ENCODE measurements at places on chromosomes 13 and 19.
A peak's percentile ranks its signal among the peaks of the same experiment; 100 is the strongest.

DNA sequence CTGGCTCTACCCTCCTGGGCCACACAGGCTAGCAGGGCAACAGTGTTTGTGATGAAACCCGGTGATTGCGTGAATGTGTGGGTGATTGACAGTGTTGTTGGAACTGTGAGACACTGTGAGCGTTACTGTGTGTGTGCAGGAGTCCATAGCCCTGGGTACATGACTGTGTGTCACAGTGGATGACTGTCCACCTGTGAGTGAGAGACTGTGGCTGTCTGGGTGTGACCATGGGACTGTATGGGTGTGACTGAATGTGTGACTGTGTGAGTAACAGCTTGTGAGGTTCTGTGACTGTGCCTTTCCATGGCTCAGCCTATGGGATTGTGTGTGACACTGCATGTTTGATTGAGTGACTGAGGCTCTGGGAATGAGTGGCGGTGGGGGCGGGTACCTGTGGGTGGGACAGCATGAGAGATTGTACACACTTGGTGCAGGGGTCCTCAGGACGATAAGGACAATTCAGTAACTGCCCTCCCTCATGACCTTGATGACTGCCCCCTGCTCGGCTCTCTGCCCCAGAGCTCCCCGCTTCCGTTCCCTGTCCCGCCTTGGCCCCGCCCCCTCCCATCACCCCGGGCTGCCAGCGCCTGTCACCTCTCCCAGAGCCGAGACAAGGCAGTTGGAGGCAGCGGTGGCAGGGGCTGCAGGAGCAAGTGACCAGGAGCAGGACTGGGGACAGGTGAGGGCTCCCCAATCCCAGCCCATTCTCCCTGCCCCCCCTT, at the start of gene GIPR:
Gene GIPR (plus strand): TSS at position 602 of the 722 bp plus-strand sequence. CDS start 1,300 bp downstream, outside the sequence.
- DNase-seq, result peak; percentile 77

GRCh38 chr19:49968279-49968922, 7.4 kb upstream of the SIGLEC11 start:
- DNase-seq, result no peak

DNA sequence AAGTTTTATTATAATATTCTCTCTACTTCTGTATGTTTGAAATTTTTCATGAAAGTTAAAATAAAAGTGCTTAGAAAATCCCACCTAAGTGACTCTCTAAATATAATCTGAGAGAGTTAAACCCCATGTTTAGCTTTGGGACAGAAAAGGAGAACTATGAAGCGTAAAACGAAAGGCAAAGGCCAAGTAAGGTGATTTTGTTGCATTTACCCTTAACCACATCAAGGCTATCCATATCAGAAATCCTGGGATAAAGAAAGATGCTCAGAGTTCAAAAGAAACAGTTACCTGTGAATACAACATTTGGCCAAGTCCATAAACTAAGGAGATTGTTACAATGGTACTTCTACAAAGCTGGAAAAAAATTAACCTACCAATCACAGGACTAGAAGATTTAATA, 31.3 kb downstream of the UBL3 start:
- DNase-seq, result no peak

DNA sequence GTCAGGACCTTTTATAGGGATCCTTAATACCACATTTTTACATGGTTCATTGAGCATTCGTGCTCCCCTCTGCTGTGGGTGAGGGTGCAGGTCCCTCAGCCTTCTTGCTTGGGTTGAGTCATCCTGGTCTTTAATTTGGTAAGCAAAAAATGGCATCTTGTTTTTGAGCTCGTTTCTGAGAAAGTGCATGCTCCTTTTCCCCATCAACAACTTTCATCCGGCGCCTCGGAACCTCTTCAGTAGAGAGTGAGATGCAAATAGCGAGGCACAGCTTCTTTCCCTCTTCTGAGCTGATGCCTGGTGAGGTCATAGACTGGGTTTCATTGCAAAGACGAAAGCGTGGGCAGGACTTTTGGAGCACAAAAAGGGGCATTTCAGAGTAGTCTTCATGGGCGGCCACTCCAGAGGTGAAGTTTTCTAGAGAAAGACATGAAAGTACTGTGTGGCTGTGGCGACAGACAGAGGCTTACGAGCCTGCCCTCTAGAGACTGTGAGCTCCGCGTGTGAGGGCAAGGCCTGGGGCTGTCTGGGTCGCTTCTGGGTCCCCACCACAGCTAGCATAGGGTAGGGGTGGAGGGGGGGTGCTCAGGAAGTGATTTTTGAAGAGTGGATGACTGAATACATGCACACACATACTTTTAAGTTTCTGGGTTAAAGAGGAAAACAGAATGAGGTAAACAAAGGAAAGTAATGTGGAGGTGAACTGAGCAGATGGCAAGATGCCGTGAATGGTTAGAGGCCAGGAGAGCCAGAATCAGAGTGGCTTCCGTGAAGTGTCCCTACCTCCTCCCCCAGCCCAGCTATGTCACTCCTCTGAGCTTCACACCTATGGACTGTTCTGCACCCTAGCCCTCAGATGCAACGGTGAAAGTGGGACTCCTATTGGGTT, 44.3 kb downstream of the BBC3 start:
- no peak for DNase-seq

GRCh38 chr19:46269101-46269500, 27.7 kb upstream of the HIF3A start:
- no peak for DNase-seq

GRCh38 chr19:1606138-1606651, 933 bp upstream of the UQCR11 start:
- DNase-seq, result no peak

GRCh38 chr19:42653841-42654240, 59.1 kb upstream of the CEACAM8 start:
- DNase-seq, result no peak

- peak; percentile 91 for DNase-seq
Observed at GRCh38 chr19:49506575-49507105, 5.8 kb upstream of the FCGRT start.

DNA sequence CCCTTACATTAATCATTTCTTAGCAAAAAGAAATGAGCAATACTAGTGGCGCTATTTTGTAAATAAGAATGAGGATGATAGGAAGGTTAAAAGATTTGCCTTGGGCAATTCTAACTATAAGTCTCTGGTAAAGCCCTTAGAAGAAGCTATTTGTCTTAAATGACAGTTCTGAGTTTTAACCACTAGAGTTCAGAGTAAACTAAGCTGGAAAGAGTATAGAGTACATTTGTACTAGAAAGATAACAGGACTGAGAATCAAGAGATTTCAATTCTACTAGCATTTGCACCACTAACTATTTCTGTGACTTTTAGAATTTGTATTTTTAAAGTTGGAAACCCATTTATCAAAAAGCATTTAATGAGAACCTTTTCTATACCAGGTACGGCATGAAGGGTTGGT, 750.3 kb downstream of the OLFM4 start:
- DNase-seq, result peak; percentile 55

DNA sequence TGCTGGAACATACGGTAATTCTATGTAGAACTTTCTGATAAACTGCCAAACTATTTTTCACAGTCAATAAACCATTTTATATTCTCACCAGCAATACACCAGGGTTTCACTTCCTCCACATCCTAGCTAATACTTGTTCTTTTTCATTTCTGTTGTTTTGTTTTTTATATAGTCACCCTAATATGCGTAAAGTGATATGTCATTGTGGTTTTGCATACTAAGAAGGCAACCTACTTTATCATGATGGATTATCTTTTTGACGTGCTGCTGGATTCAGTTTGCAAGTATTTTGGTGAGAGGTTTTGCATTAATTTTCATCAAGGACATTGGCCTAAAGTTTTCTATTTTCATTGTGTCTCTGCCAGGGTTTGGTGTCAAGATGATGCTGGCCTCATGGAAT, 1384.1 kb downstream of the UQCRFS1 start:
- DNase-seq, result peak; percentile 46

GRCh38 chr13:35567406-35567980, 91.0 kb upstream of the MAB21L1 start:
- DNase-seq, result no peak

- DNase-seq, result peak; percentile 19
Observed at GRCh38 chr13:36715841-36716240, 42.0 kb downstream of the SERTM1 start.

- DNase-seq, result no peak
Observed at GRCh38 chr13:79226938-79227337, 179.1 kb downstream of the RBM26 start.

GRCh38 chr19:16376241-16376640, 51.6 kb downstream of the KLF2 start:
- DNase-seq, result no peak

- DNase-seq, result peak; percentile 29
Observed at GRCh38 chr13:75566658-75567057, 17.1 kb downstream of the UCHL3 start.

GRCh38 chr19:12465211-12465610, 19.4 kb downstream of the ZNF709 start:
- peak; percentile 45 for DNase-seq

GRCh38 chr13:102678339-102679107, 16.3 kb downstream of the METTL21C start:
- DNase-seq, result no peak

- DNase-seq, result no peak
Observed at GRCh38 chr19:15120135-15121026, 13.2 kb downstream of the SYDE1 start.

DNA sequence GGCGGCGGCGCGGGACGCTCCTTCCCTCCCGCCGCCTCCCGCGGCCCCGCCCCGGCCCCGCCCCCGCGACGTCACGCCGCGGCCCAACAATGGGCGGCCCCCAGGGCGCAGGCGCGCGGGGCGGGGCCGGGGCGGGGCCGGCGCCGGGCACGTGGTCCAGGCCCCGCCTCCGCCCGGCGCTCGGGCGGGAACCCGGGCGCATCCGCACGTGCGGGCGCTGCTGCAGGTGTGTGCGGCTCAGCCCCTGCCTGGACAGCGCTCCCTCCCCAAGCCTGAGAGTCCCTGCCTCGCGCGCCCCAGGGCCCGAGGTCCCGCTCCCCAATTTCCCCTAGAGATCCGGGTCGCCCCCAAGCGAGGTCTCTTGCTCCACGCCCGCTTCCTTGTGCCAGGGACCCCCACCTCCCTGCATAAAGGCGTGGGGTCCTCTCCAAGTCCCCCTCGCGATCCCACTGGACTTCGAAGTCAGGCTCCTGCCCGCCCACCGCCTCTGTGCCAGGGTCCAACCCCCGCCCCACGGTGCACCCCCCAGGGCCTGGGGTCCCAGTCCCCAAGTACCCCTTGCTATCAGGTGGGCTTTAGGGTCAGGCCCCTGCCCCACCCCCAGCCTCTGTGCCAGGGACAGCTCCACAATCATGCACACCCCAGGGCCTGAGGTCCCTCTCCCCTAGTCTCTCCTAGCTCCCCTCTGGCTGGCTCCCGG, at the start of gene MEX3D:
Gene MEX3D (minus strand): TSS at position 6 of the 700 bp plus-strand sequence. CDS start 267 bp downstream, outside the sequence.
- peak; percentile 70 for DNase-seq

GRCh38 chr13:89565476-89566100, 1781.9 kb upstream of the MIR17HG start:
- DNase-seq, result no peak

DNA sequence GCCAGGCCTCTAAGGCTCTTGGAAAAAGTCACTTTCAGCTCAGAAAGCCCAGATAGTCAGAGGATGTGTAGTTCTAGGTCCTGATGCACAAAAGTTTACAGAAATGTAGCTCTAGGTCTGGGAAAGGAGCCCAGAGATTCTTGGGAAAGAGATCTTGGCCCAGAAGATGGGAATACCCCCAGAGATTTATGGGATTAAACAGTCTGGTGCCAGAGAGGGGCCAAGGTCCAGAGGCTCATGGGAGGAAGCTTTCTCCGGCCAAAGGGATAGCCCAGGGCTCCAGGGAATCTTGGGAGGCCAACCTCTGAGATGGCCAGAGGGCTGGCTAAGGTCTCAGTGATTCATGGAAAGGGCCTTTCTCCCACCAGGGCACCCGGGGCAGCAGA, 15.2 kb downstream of the BCAT2 start:
- no peak for DNase-seq

- DNase-seq, result peak; percentile 51
Observed at GRCh38 chr13:78662467-78662866, 3.5 kb upstream of the OBI1 start.

GRCh38 chr13:25802579-25802978, 249.2 kb downstream of the SHISA2 start:
- no peak for DNase-seq

- no peak for DNase-seq
Observed at GRCh38 chr13:35850569-35850968, 280.6 kb downstream of the DCLK1 start.

DNA sequence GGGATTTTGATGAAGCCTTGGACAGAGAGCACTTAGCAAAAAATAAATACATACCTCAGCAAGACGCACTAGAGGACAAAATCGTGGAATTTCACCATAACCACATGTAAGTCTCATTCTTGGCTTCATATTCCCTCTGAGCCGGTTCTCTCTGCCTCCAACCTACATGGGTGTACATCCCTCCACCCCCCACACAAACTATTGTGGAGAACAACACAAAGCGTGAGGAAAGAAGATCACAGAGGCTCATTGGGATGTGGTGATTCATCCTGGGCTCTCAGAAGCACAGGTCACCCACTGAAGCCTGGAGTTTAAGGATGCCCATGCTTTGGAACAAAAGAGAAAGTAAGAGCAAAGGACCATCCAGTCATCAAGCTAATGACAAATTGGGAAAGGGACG, 192.2 kb downstream of the STK24 start:
- no peak for DNase-seq

DNA sequence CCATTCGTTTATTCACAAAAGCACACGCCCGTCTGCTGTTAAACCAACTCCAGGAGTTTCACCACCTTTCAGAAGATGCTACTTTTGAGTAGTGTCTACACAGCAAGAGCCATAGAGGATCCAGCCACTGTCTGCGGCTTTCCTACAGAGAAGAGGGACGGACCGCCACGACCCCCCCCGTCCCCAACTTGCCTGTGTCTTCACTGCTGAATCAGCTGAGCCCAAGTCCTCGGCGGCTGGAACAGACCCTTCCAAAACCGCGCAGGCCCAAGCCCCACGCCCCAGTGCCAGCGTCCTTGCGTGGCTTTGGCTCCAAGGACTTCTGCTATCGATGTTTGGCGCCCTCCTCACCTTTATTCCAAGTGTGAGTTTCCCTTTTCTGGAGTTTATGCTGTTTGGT, 65.1 kb downstream of the SPACA7 start:
- no peak for DNase-seq

DNA sequence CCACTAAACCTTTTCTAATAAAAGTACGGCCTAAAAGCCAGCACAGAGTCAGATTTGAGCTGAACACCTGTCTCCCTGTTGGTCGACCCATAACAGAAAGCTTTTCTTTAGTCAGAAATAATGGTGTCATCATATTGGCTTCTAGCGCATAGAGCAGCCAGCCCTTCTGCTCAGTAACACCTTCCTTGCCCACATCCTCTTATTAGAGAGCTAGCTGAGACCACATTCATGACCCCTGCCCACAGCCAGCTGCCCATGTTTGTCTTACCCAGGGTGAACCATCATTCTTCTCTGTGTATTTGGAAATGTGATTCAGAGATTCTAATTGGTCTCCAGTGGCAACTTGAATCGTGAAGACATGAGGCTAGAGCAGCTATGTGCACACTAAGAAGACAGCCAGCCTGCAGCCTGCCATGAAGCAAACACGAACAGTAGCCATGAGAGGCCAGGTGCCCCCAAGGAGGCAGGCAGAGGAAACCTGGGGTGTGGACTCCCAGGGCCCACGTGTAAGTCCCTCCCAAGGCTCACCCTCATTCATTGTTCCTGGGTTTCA, 82.3 kb upstream of the PDCD5 start:
- DNase-seq, result no peak

- no peak for DNase-seq
Observed at GRCh38 chr13:98399756-98400155, 177.2 kb downstream of the STK24 start.

Data from OCI-M1 (cell line).